ENCODE measurements at places on chromosomes 3 and 15.
A peak's percentile ranks its signal among the peaks of the same experiment; 100 is the strongest.

DNA sequence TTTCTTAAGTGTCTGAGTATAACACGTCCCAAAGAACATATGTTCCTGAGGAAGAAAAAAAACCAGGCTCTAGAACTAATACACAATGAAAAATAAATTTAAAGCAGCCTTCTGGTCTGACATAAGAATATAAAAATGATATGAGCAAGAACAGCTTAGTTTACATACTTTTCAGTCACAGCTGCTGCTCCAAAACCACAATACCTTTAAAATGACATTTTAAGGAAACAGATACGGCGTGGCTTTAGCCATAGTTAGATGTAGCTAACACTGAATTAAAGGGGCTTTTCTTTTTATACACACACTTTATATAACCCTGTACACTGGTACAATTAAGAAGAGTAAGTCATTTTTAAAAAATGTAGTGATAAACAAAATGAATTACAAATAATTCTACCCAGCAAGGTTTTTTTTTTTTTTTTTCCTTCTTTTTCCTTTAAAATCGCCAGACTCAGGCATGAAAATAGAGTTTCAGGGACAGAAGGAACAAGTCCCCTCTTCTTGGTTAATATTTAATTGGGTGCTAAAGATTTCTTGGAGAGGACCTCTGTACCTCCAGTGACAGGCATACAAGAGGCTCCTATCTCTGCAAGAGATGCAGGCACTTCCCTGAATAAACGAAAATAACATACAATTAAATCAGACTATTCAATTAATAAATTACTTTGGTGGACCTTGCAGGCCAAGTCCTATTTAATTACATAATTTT lies 265.6 kb downstream of the FOXP1 start:
- no peak for DNase-seq

GRCh38 chr3:44926172-44926571 lies 49.8 kb downstream of the ZDHHC3 start:
- no peak for DNase-seq

DNA sequence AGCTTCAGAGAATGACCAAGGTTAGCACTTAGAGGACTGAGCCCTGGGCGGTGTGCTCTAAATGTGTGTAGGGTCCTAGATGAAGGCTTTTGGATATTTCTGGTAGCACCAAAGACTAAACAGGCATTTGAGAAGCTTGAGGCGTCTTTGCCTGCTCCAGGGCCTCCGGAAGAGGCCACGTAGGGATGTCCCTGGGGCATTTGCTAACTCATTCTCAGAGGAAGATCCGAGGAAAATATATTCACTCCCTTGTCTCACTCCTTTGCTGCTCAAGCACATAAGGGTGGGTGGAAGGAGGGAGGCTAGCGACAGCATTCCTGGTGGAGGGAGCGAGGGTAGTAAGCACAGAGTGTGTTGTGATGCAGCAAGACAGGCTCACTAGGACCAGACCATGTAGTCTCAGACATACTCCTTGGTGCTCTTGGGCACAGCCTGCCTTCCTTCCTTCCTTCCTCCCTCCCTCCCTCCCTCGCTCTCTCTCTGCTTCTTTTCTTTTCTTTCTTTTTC lies 38.5 kb upstream of the XCR1 start:
- DNase-seq = no peak

DNA sequence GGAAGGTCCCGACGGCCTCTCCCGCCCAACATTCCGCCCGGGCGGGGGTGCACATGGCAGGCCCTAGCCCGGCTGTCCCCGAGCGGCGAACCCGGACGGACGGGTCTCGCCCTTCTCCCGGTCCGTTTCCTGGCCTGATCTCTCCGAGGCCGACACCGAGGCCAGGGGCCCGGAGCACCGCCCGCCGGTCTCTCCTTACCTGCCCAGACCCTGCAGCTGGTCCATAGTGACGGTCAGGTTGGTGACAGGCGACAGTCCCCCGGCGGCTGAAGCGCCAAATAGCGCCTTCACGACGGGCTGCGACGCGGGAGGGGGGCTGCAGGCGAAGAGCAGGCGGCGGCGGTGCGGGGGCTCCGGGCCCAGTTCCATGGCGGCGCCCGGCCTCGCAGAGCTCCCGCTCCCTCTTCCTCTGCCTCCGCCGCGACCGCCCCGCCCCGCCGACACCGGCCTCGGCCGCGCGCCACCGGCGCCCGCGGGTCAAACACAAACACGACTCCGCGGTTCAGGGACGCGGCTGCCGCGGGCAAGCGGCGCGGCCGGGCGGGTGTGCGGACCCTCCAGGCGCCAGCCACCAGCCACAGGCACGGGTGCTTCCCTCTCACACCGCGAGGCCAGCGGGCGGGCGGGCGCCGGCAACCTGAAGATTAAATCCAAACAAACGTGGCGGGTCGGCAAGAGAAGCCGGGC lies 495 bp downstream of the CDC25A start:
- peak; percentile 69 for DNase-seq

DNA sequence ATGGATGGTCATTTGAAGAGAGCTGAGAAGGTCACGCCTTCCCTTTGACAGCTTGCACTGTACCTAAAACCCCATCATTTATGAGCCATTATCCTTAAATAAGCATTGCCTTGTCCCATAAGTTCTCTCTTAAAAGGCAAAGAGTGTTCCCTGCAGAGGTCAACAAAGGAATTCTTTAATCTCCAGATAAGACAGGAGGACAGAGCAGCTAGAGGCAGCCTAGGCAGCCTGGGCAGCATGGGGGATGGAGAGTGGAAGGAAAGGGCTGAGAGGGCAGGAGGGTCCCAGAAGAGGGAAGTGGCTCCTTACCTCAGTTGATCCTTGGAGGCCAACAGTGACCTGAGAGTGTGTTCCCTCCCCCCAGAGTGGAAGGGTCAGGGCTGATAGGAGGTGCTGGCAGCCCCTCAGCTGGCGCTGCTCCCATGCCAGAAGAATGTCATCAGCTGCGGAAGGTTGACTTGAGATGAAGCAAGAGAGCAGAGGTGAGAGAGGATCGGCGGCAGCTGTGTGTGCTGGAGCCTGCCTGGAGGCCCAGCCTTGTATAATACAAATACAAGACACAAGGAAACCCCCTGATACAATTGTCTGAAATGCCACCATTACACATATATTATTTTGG lies 12.8 kb downstream of the KBTBD13 start:
- DNase-seq = no peak

GRCh38 chr3:67765575-67765974 lies 111.2 kb upstream of the SUCLG2 start:
- DNase-seq = no peak

GRCh38 chr3:50978991-50979667 lies 304.4 kb downstream of the DOCK3 start:
- DNase-seq = no peak

GRCh38 chr3:64311424-64312061 lies 86.3 kb upstream of the PRICKLE2 start:
- DNase-seq = peak; percentile 47

- peak; percentile 20 for DNase-seq
Measured at GRCh38 chr3:149247008-149247710, 25.5 kb upstream of the CP start.

- no peak for DNase-seq
Measured at GRCh38 chr3:5312290-5312689, 124.8 kb downstream of the EDEM1 start.

DNA sequence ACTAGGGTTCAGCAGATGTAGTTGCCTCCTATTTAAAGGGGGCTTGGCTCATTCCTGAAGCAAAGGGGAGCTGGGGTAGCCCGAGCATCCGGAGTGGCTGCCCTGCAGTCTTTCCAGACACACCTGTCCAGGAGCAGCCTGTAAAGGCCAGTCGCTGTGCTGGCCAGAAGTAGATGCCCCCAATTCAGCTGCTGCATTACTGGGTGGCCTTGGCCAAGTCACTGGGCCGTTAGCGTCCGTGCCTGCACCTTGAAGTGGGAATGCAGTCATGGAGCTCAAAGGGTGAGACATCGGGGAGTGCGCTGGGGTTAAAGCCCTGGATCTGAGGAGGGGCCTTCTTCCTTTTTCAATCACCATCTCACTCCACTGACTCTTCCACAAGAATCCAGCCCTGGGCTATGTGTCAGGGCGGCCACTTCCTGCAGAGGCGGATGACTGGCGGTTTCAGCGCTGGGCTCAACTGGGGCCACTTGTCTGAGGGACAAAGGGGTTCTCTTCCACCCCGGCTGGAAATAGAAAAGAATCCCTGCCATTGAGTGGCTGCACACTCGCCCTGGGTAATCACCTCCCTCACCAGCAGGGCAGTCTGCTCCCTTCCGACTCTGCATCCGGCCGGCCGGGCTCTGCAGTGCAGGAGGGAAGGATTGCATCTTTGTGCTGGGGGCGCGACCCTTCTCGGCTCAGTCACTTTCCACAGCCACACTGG lies 11.8 kb downstream of the ALDH1A3 start:
- DNase-seq = no peak

DNA sequence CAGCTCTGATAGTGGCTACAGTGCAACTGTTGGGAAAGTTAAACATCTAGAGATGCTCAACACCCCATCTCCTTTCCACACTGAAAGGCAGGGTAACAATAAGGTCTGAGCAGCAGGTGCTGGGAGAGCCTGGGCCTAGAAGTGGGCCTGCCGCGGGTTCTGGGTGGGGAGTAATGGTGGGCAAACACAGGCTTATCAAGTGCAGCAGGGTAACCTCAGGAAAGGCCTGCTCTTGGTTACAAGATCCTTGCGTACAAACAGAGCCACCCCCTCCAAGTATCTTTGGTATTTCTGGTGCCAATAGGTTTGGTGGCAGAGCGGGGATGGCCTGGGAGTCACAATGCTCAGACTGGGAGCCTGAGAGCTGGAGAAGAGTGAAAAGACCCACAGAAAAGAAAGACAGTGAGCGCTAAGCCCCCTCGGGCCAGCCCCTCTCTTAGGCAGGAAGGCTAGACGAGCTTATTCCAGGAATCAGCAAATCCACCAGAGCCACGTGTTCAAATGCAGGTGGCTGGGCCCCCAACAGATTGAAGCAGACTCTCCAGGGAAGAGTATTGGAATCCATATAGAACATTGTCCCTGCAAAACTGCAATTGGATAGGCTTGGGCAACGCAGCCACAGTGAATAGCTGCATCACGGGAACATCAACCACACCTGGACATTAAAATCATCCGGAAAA lies 2.7 kb downstream of the IQSEC1 start:
- no peak for DNase-seq

- DNase-seq = no peak
Measured at GRCh38 chr3:128780101-128780837, 54.3 kb downstream of the RAB7A start.

DNA sequence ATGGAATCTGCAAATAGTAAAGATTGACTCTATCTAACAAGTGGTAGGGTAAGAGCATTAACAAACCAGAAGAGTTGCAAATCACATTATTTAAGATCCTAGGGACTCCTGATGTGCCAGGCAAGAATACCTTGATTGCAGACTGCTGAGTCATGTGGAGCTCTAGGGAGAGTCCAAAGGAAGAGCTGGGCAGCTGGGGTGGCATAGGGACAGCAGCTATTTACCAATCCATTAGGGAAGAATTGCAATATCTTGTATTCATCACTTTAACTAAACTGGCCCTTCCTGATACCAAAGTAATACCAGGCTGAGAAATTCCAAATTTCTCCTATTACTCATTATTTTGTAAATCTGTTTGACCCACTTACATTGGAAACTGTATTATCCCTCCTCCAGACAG lies 52.2 kb upstream of the ACP3 start:
- no peak for DNase-seq

Data from AG20443 (cell line).